ENCODE measurements at places on chromosomes 11 and 22. TPM values are rescaled to one million over a fixed set of nuclear protein-coding genes. Genes with fewer than 3 reads are reported as not detected.

AP2A2 gene
- 58.0 TPM for total RNA-seq

GRCh38 chr11:911031-911889 is 650 bp upstream of the CHID1 start:
- no peak for DNase-seq

C22orf42 gene
- not detected for total RNA-seq

SMIM35 gene
- total RNA-seq: not detected

SYT8 gene
- total RNA-seq: not detected

- DNase-seq: no peak
Measured at GRCh38 chr22:36204001-36204631, 2.5 kb upstream of the APOL4 start.
